ENCODE measurements at places on chromosomes 6 and 20. TPM values are rescaled to one million over a fixed set of nuclear protein-coding genes. Genes with fewer than 3 reads are reported as not detected.

- no peak for DNase-seq
Observed at GRCh38 chr6:138966870-138967269, 21.2 kb downstream of the REPS1 start.

DNA sequence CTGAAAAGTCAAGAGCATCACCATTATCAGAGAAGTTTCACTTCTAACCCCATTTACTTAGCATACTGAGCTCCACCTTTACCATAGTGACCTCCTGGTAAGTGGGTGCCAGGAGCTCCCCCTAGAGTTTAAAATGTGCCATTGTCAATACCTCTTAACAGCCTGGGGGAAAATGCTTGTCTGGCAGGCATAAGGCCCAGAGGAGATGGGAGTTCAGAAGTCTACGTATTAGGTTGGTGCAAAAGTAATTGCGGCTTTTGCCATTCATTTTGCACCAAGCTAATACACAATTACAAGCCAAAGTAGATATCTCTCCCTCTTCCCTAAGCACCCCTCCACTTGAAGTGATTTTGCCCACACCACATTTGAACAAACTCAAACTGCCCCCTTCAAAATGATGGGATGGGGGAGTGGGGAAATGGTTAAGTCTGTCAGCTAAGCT, 919.0 kb downstream of the KIF16B start:
- no peak for DNase-seq

DNA sequence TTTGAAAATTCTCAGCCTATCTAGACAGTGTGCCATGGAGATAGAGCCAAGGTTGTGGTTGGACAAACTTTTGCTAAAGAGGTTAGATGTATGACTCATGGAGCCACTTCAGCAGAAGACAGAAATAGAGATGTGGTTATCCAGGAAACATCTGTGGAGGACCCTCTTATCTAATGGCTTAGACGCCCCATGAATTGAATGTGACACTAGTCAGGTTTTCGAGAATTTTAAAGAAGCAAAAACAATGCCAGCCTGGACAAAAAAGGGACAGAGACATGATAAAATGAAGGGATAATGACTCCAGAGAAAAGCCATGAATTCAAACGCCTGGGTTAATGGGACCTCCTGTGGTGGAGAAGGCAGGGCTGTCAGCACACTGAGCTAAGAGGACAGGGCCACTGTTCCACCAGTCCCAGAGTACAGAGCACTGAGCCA, 280.5 kb downstream of the CLVS2 start:
- no peak for DNase-seq

- DNase-seq = no peak
Observed at GRCh38 chr6:135572051-135572450, 74.5 kb upstream of the AHI1 start.

DNA sequence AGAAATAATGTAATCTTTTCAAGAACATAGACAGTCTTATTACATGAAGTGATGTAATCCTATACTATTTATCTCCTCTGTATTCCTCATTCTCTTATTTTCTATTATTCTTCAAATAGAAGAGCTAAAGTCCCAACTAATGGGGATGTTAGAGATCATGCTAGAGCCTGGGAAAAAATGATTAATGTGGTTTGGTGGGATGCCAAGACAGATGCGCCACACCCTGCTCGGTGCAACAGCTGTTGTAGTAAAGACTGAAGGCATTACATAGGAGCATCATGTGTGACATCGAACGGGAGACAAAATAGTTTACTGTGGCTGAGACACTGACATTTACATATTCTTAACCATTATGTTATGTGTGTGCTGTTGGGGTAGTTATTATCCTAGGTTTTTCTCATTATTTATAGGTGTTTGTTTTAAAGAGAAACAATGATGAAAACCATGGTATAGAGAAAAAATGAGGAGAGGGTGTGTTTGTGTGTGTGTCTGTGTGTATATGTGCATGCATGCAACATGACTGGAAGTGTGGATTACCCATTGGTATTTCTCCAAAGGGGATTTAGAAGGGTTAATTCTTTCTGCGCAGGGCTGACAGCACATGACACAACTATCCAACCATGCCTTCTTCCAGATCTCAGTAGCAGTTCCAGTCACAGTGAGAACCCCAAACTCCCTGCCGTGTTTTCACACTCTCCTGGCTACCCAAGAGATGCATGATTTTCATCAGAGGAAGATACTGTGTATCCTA, 155.3 kb downstream of the EYA4 start:
- no peak for DNase-seq

The CENPQ gene
- 4.3 TPM for total RNA-seq

DNA sequence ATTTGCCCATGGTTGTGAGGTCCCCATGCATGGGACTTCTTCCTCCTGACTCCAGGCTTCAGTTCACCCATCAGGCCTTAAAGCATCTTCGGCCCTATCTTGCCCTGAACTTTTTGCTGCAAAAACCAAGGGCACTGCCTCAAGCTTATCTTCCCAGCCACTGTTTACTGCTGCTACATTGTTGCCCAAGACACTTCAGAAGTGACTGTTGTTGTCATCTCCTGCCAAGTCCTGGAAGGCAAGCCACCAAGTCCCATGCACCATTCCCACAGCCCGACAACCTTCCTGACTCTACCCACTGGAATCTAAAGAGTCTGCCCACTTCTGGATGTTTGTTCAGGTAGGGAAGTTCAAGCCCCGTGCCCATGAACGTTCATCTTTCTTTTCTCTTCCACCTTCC, 12.4 kb downstream of the BANF2 start:
- no peak for DNase-seq

DNA sequence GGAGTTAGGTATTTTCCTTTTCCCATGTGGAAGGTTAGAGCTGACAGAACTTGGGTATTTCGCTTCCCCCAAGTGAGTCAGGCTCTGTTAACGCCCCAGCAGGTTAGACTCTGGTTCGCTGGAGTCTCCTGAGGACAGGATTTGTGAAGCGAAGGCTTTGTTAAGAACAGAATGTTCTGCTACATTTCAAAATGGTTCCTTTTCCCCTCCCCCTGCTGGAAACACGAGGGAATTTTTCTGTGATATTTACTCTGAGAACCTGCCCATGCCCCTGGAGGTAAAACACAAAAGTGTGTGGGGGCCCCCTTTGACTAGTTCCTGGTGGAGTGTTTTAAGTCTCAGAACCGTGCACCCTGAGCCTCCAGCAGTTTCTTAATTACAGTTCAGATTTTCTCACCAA, 731.4 kb upstream of the CITED2 start:
- DNase-seq = no peak

- DNase-seq = no peak
Observed at GRCh38 chr6:4129446-4129845, 5.9 kb downstream of the ECI2 start.

DNA sequence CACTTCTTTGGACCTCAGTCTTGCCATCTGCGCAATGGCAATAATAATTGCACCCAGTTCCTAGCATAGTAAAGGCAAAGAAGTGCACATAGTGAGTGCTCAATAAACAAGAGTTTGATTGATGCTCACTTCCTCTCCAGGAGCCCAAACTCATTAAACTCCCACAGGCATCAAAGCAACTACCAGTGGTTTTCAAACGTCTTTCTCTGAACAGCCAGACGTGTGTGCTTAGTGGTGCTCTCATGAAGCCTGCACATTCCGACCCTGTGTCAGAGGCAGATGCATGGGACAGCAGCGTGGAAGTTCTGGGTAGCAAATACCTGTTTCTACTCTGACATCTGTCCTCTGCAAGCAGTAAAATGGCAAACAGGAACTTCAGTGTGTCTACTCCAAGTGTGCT, 146.3 kb upstream of the MAFB start:
- no peak for DNase-seq

- no peak for DNase-seq
Observed at GRCh38 chr6:45990162-45990561, 25.5 kb downstream of the CLIC5 start.

DNA sequence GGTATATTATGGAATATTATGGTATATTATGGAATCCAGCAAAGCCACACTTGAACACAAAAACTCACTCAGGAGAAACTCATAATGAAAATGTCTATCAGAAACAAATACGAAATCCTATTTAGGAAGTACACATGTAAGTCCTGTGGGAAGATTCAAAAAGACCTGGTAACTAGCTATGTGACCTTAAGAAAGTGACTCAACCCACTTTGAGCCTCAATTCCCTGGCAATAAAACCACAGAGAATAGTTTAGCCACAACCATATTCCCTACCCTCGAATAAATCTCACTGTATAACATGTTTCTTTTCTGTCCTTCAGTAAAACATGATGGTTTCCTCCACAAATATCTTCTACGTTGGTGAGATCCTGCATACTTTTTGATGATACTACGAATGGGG, 56.4 kb downstream of the ZMYND8 start:
- no peak for DNase-seq

- no peak for DNase-seq
Observed at GRCh38 chr6:156098839-156099238, 643.2 kb upstream of the NOX3 start.

DNA sequence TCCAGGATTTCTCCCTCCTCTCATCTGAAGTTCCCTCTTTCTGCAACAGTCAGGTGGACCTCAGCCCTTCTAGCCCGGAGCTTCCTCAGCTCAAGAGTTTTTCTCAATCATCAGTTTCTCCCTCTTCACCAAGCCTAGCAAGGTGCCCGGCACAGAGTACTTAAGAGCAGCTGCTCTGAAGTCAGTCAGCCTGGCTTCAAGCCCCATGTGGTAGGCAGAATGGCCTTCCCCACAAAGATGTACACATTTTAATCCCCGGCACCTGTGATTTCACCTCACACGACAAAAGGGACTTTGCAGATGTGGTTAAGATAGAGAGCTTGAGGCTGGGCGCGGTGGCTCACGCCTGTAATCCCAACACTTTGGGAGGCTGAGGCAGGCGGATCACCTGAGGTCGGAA, 15.1 kb upstream of the RBPJL start:
- no peak for DNase-seq

The ECT2L gene
- total RNA-seq = 1.1 TPM

The BTBD3 gene
- total RNA-seq = 29.1 TPM

The SOX18 gene
- 38.4 TPM for total RNA-seq

The DCDC2 gene
- not detected for total RNA-seq

The SCRT2 gene
- not detected for total RNA-seq

- no peak for DNase-seq
Observed at GRCh38 chr6:16493112-16493511, 254.7 kb downstream of the GMPR start.

DNA sequence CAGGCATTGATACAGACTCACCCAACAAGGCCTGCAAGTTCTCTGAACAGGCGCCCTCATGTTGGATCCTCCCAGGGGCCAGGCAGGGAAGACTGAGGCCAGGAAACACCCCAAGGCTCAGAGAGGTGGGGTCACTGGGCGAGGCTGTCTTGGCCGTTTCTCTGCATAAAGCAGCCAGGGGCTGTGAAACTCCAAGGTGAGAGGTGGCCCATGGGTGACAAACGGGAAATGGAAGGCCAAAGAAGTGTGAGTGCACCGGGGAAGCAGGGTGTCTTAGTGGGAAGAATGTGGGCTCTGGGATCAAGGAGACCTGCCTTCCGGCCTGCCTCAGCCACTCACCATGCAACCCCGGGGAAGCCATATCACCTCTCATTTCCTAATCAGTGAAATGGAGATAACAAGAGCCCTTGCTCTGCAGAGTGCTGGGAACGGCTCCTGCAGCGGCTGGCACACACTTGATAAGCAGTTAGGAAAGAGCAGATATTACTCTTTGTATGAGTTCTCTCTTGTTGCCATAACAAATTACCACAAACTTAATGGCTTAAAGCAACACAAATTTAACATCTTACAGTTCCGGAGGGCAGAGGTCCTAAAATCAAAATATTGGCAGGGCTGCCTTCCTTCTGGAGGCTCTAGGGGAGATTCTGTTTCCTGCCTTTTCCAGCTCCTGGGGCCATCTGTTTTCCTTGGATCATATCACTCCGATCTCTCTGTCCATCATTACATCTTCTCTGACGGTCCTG, 168.6 kb downstream of the NFATC2 start:
- DNase-seq = no peak

The LY86 gene
- total RNA-seq = 1.1 TPM

The BPIFB2 gene
- total RNA-seq = not detected

- DNase-seq = peak; percentile 75
Observed at GRCh38 chr6:137341681-137342195, 122.6 kb upstream of the IFNGR1 start.

GRCh38 chr6:167578371-167578901, 248.3 kb upstream of the AFDN start:
- DNase-seq = no peak

The HTR1E gene
- not detected for total RNA-seq

- no peak for DNase-seq
Observed at GRCh38 chr6:11665604-11666326, 112.8 kb downstream of the ADTRP start.

DNA sequence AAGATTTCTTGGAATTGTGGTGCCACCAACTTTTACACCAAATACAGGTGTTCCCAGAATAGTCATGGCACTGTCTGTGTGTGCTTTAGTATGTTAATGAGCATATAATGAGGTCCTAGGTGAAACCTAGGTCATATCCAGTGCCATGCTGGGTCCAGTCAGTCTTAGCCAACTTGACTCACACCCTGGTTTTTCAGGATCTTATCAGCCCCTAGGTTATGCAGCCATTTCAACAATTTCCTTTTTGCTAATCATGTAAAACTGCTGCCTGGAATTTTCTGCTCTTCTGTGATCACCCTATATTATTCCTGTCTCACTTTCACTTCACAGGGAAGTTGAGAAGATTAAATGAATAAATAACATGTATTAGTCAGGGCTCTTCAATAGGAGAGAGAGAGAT, 23.7 kb downstream of the SDHAF4 start:
- no peak for DNase-seq

The HNF4A gene
- total RNA-seq = not detected

The SPEF1 gene
- total RNA-seq = 0.14 TPM

DNA sequence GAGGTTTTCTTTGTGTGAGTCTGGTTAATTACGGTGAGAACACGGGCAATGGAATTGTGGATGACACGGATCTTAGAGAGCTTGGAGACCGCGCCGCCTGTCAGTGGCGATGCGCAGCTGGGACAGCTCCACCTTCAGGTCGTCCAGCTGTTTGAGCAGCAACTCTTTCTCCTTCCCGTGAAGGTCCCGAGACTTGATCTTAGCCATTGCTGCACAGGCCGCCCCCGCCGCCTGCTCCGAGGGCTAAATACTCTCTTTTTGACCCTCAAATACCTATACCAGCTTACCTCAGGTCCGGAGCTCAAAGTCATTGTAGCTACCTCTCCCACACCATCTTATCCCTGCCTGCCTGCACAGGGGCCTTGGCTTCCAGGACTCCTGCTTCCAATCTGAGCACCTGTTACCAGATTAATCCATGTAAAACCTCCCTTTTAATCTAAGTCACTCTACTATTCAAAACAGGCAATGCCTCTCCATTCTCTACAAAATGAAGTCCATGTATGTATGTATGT, 100.2 kb downstream of the PREP start:
- DNase-seq = no peak

DNA sequence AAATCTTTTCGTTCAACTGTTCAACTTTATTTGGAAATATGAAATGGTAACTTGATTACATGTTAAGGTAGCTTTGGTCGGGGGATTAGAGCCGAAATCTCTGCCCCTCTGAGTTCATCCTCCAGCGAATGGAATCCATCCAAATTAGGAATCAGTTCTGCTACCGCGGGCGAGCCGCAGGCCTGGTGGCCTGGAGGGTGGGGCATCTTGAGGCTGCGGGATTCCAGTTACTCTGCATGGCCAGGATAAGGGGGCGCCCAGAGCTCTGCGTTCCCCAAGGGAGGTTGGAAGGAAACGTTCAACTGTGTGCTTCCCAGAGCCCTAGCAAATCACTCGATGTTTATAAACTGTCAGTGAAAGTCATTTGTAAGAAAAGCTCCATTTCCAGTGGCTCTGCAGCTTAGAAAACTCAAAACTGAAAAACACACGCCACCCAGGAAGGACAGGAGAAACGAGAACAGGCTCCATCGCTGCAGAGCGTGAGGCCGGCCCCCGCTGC, 262.2 kb downstream of the TAF4 start:
- no peak for DNase-seq

- DNase-seq = no peak
Observed at GRCh38 chr6:5672581-5673011, 334.1 kb downstream of the NRN1 start.

The SLC9A8 gene
- 4.7 TPM for total RNA-seq

All from Right ventricle myocardium inferior (tissue), 1 donor.